ENCODE measurements at places on chromosomes 5 and 9.

- no peak for DNase-seq
These were observed 62.4 kb downstream of the TNPO1 start for GRCh38 chr5:72878854-72879253.

- DNase-seq: no peak
These were observed 235.0 kb downstream of the FANCC start for GRCh38 chr9:95082401-95083084.

- no peak for DNase-seq
These were observed 52.2 kb downstream of the SGCD start for GRCh38 chr5:156379206-156379605.

DNA sequence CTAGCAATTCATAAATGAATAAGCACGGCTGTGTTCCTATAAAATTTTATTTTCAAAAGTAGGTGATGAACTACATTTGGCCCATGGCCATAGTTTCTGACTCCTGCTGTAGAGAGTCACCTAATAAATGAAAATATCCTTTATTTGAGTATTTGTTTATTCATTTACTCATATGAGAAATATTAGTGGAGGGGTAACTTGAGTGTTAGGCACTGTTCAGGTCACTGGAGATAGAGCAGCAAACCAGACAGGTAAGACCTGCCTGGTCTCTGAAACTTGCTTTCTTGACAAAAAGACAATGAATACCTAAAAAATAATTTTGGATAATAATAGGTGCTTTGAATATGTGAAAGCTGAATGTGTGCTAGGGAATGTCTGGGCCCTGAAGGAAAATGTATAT, 68.8 kb downstream of the YIPF5 start:
- DNase-seq: no peak

Measured in H9 (cell line).